T-helper 2 cell (primary cell): ENCODE measurements at places on chromosomes 4 and X.

DNA sequence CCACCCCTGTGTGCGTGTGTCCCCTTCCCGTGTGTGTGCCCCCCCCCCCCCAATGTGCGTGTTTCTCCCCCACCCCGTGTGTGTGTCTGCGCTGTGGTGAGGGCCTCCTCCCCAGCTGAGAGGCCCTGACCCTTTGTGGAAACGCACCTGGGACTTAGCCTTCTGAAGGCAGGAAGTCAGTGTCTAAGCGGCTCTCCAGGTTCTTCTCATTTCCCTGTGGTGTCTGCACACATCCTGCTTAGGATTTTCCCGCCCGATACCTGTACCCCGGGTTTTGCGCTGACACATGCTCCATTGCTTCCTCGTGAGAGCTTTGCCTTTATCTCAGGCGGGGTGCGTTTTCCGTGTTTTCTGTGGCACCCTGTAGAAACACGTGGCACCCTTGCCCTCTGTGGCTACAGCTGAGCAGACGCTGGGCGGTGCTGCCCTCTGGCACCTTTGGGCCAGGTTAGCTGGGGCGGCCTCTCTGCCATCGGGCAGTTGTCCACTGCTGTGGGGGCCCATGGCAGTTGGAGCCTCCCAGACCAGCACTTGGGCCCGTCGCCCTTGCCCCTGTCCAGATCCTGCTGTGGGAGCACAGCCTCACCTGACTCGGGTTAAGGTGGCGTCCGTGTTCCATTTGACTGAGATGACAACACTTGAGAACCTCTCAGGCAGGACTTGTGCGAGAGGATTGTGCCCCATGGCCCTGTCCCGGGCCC, 26.3 kb downstream of the MAEA start:
- DNase-seq = no peak

DNA sequence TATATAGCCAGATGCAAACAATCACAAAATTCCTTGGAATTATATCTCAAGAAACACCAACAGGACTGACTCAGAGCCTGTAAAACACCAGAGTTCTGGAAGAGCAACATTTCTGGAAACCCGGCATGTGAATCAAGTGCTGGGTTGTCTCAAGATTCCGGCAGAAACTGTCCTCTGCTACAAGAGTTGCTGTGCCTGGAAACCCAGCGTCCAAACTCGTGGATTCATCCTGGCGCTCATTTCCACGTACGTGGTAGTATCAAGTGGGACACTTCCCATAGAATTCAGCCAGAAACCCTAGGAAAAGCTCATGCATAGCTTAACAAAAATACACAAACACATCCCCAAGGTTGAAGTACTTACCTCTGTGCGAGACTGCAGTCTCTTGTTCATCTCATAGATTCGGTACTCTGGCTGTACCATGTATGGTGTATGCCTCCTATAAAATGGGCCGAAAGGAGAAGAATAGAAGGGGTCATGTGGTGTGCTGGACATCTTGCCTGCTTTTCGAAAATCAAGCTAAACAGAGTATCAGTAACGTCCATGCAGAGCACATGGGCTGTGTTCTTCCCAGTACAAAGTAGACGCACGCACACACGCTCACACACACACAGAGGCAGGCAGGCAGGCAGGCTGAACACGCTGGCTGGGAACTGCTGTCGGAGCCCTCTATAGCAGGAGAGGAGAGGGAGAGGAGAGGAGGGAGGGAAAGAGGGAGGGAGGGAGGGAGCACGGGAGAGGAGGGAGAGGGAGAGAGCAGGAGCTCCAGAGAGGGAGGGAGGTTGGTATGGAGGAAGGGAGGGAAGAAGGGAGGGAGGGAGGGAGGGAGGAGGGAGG, at the start of gene LDB2:
LDB2 (minus strand) TSS at position 655 of the 837 bp plus-strand sequence.
- no peak for DNase-seq

DNA sequence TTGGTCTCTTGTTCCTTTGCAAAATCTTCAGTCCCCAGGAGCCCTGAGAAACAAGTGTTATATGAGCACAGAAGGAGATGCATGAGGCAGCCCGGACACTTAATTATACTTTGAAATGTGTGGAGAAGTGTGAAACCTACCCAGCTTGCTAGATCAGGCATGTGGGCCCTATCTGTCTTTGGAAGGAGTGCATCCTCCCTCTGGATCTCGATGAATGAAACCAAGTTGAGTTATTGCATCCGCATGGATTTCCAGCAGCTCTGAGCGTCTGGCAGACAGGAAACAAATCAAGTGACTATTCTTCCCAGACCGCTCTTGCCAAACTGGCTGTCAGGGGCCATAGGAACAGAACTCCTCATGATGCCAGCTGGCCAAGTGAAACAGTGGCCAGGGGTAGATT, 19.6 kb upstream of the SOWAHD start:
- DNase-seq = no peak

GRCh38 chrX:54029529-54030143, 14.6 kb downstream of the PHF8 start:
- DNase-seq = no peak

- peak; percentile 54 for DNase-seq
These were observed 26.4 kb downstream of the MOSPD2 start for GRCh38 chrX:14899607-14900006.

DNA sequence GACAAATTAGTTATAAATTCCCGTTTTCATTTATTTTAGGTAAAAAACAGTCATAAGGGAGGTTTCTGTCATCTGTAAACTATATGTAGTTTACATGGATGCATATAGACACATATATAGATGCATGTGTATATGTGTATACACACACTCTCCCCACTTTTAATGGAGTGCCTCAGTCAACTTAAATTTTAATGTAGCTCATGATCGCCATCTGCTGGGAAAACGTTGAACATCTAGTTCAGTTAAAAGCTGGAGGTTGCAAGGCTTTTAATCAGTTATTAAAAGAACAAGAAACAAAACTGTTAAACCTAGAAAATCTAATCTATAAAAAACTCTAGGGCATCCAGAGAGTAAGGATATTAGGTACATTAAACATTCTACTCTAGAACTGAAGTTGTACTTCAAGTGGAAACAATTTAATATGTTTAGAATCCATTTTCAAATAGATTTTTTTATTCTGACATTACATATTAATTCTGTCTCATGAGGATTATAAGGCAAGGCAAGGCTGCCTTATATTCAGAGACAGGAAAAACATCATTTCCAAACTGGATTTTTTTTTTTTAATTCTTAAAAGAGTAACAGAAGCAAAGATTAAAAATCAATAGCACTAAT, 122.6 kb downstream of the SHISA3 start:
- DNase-seq = no peak

- DNase-seq = no peak
These were observed 406.1 kb downstream of the IQCM start for GRCh38 chr4:149409555-149409962.

DNA sequence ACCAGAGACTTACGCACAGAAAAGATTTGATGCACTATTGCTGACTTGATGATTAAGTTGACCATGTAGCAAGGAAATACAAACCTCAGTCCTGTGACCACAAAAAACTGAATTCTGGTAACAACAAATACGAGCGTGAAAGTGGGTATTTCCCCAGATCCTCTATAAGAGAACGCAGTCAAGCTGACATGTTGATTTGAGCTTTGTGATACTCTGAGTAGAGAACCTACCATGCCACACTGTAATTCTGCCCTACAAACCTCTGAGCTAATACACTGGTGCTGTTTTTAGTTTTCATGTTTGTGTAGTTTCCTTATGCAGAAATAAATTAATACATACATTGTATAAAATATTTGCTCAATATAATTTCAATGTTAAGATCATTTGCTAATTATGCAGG, 565.6 kb upstream of the EPHA5 start:
- no peak for DNase-seq

DNA sequence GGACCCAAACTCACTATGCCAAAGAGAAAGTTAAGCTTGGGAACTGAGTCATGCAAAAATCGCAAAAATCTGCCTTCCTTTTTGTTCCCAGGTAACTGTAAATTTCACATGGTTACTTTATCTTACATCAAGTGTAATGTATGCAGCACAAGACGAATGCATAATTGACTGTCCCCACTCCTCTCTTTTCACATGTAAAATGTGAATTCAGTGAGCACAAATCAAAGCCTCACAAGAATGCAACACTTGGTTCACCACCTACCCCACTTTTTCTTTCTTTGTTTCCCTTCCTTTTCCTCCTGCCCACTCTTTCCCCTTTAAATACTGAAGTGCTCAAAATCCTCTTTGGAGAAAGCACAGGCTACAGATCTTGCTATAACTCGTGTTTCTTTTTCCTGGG, 53.2 kb downstream of the MAGED4B start:
- DNase-seq = no peak

DNA sequence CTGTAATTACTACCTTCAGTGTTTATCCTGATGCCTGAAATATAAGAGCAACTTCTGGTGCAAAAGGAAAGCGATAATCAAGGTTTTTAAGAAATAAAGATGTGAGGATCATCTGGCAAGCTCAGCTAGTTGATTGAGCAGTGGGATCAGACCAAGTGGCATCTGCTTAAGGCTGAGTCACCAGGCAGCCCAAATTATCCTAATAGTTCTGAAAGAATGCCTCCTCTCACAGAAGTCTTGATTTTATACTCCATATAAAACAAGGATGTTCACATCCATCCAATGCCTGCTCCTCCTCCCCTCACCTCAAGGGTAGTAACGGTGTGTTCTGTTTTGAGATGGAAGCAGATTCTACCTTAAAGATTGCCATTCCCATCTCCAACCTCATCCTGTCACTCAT, 134.5 kb upstream of the RASGEF1B start:
- no peak for DNase-seq

DNA sequence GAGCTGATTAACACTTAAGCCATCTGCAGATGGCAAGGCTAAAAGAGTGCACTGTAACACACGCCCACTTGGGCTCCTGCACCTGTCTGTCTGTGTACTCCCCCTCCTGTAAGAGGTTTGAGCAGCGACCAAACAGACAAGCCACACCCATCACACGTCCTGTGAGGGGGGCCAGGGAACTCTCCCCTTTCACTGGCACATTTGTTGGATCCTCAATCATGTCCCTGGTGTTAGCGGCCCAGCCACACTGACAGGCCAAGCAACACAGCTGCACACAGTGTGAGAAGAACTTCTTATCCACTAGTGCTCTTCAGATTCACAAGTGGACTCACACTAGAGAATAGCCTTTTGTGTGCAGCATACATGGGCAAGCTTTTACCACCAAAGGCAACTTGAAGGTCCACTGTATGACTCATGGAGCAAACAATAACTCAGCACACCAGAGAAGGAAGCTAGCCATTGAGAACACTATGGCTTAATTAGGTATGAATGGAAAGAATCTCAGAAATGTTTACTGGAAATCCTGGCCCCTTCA, 29.1 kb upstream of the UTP14A start:
- no peak for DNase-seq

- no peak for DNase-seq
These were observed 325.7 kb downstream of the PCDH7 start for GRCh38 chr4:31045724-31046318.
